CD4-positive, CD25-positive, alpha-beta regulatory T cell (primary cell): ENCODE measurements at places on chromosomes 2 and 18.

DNA sequence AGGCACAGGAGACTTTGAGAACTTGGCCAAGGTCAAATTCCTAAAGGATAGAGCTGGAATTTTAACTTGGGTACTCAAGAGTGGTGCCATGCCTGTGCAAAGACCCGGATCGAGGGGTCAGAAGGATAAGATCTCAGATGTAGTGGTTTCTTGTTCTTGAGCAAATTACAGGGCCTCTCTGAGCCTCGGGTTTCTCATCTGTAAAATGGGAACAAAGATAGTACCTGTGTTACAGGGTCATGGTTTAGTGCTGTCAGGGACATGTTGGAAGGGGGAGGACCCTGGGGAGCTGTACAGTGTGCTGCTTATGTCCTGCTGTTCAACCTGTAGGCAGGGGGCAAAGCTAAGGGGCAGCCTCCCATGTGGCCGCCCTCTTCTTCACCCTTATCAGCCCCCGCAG, 173.5 kb upstream of the HAAO start:
- DNase-seq = no peak

DNA sequence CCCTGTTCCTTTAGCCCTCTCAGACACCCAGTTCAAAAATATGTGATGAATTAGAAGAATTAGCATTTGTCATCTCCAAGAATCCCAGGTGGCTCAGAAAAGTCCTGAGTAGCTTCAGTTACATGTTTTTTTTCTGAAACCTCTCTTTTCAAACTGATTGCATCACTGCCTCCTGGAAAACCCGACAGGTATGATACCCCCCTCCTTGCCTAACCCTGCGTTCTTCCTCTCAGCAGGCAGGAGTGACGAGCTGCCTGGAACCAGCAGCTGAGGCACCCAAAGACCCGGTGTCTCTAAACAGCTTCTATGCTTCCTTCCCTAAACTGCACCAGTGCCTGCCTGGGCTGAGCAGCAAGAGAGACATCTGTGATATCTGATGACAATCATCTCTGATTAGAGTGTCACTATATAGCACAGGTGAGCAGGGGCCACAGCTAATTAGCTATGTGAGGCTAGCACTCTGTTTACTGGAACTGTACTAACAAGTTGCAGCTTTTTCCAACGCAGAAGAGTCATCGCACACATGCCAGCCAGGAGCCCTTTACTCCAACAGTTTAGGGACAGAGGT, 376.4 kb upstream of the ATP5MC3 start:
- DNase-seq = no peak

- DNase-seq = no peak
These were observed 152.4 kb downstream of the MGAT5 start for GRCh38 chr2:134406311-134406710.

DNA sequence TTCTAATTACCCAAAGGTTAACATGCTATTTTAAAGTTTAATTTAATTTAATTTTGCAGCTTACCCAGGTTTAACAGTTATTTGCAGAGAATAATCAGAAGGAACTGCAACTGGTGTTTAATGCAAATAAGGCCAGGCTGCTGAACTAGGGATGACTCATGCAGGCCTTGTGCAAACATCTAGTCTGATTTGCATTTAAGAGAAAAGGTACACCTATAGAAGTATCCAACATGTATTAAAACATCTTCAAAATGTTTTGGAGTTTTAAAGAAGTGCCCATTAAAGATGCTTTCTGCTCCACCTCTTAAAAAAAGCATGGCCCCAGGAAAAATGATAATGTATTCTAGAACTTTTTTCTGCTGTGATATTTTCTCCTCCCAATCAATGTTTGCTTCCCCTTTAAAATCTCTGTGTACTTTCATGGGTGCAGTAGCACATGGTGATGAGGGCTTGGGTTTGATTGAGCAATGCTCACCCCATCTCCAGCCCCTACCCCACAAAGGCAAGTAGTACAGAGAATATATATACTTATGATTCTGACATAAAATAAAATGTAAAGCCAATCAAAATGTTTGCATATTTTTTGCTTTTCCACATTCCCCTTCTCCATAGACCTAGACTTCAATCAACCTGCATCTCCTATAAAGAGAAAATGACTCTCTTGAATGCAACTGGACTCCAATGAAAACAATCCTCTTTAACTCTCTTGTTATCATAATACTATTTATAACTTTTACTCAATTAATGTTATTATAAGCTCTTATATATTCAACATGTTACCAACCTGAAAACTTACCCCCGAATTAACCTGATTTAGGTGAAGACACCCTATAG, 54.1 kb downstream of the ATP8B1 start:
- DNase-seq = no peak

DNA sequence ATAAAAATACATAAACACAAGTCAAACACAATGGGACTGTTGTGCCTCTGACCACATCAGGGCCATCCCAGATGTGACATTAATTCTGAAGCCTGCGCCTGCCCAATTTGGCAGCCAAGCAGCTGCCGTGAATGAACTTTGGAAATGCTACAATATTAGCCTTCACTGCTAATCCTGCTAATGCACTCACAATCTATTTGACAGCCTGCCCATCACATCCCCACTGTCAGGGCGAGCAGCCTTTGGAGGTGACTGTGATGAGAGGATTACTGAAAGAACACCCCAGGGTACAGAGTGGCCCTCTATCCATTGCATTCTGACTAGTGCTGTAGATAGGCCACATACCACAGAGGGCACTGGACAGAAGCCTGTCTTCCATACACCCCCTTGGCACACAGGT, 21.6 kb downstream of the OSR1 start:
- no peak for DNase-seq

GRCh38 chr2:86633155-86633651, 9.5 kb upstream of the RNF103 start:
- DNase-seq = no peak

DNA sequence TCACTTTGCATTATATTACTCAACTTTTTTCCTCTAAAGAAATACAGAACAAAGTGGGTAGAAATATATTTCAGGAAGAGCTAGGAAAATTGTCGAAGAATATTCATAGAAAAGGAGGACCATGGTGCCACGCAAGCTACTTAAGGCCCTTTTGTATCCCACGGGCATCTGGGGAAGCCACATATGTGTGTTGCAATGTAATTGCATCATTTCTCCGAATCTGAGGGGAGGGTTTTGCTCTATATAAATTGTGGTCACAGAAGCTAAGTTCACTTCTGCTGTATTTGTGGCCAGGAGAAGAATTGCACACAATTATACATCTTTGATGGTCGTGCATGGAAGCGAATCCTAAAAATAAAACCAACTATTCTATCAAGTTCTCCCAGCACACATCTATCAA, 360.3 kb downstream of the IRS1 start:
- DNase-seq = no peak

- DNase-seq = no peak
These were observed 1335.8 kb upstream of the CDH2 start for GRCh38 chr18:29512761-29513160.

DNA sequence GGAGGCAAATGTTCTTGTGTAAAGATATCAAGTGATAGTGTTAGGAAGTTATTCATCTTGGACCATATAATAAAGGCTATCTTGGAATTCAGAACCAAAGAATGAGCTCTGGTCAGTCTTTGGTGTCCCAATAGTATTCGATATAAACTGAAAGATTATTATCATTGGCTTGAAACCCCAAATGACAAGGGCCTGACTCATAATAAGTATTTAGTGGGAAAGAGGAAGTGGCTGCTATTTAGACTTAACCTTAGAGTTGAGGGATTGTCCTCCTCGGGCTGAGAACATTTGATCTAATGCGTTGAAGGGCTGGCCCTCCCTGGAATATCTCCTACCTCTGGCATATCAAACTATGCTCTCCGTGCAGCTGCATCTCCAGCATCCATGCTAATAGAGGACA, 67.5 kb downstream of the CDH20 start:
- DNase-seq = no peak

DNA sequence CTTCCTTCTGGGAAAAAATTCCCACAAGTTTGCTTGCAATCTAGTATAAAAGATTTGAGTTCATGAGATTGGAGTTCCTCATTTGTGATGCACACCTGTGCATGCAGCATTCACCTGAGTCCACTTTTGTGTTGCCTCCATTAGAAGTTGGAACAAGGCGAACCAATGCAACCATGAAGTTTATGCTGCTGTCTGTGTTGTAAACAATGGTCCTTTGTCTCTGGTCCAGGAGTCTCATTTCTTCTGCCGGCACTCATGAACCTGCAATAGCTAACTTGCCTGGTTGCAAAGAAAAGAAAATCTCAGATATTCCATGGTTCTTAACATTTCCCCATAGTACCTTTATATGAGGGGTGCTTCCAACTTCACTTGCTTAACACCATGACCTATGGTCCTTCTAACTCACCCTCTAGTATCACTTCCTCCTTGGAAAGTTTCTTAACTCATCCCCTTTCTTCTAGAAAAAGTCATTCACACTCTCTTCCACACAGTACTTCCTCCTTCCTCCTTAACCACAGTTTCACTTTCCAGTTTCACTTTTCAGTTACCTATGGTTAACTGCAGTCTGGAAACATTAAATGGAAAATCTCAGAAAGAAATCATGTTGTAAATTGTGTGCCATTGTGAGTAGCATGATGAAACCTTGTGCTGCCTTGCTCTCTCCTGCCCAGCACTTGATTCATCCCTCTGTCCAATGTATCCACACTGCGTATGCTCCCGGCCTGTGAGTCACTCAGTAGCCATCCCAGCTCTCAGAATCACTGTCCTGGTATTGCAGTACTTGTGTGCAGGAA, 128.8 kb upstream of the TRIB2 start:
- no peak for DNase-seq

GRCh38 chr2:11584525-11585056, 50.7 kb downstream of the GREB1 start:
- DNase-seq = no peak

DNA sequence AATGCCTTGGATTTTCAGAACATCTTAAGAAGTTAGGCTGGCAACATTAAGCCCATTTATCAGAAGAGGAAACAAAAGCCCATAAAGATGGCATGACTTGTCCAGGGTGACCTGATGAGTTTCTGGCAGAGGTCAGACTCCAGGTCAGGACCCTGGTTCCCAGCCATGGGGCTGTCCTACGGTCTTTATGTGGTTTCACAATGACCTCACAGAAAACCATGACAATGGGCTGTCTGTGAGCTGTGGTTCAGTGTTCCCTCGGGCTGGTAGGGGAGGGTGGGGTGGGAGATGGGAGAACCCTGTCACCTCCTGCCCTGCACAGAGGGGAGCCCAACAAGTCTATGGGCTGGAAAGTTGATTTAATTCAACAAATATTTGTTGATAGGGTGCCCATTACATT, 101.8 kb downstream of the LOXHD1 start:
- no peak for DNase-seq

DNA sequence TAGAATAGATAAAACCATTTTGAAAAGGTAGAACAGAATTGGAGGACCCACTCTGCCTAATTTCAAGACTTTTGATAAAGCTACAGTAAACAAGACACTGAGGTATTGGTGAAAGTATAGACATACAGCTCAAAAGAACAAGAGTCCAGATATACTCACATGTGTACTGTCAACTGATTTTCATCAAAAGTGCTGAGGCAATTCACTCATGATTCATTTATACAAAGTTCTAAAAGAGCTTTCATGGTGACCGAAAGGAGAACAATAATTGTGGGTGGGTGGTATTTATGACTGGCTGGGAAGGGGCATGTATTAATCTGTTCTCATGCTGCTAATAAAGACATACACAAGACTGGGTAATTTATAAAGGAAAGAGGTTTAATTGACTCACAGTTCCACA, 7.3 kb downstream of the MAP4K3 start:
- no peak for DNase-seq

DNA sequence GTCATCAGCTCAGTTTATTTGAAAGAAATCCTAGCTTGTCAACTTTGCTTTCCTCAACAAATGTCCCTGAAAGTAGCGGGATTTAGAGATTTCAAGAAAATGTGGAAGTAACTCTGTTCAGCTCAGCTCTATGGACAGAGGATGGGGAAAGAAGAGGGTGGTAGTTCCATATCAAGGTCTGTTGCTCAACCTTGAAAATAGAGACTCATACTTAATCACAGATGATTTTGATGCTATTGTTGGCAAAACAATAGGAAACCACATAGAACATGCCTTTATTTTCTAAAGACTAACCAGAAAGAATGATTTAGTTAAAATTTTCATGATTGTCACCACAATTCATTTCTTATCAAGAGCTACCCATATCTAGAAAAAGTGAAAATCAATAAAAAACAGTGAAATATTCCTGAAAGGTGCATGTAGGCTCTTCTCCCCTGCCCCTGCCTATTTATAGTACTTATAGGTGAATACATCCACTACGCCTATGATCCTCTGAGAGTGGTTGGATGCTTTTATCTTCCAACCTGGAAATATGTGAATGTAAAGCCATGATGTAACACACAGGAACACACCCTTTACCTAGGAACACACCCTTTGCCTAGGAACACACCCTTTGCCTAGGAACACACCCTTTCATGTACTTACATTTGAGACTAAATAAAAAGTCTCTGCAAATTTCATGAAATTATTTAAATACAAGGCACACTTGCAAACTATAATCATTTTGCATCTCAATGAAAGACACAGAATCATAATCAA, 65.8 kb downstream of the ETAA1 start:
- DNase-seq = no peak

- no peak for DNase-seq
These were observed 1234.0 kb upstream of the ZEB2 start for GRCh38 chr2:145753966-145754365.

DNA sequence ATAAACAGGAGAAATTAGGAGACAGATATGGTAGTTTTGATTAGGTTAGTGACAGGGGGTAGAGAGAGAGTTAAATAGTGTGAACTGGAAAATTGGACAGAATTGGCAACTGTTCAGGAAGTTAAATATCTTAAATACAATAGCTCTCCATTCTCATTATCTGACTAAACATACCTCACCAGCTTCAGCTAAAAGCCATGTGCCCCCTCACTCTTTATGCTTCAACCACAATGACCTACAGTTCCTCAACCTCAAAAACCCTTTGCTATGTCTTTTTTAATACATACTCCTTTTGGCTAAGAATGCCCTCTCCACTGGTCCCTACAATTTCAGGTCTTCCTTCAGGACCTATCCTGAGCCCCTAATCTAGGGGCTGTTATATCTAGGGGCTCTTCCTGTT, 740.2 kb upstream of the ZEB2 start:
- no peak for DNase-seq

GRCh38 chr18:48801728-48802542, 148.8 kb downstream of the SMAD7 start:
- no peak for DNase-seq

- no peak for DNase-seq
These were observed 400.6 kb downstream of the IRS1 start for GRCh38 chr2:226399006-226399405.
